H9 (cell line): ENCODE measurements at places on chromosomes 16 and 17.

DNA sequence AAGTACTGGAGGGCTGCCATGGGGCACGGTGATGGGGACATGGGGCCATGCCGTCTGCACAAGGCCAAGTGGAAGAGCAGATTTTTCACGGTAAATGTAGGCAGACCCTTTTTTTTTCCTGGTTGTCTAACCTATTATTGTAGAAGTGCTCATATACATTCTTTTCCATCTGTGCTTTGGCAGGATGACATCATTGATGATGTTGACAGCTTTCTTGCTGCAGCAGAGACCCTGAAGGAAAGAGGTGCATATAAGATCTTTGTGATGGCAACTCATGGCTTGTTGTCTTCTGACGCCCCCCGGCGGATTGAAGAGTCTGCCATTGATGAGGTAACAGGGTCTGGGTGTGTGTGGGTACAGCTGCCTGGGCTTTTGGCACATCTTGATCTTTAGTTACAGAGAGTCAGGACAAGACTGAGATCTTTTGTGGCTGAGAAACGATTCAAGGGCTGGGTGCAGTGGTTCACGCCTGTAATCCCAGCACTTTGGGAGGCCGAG is 23.3 kb upstream of the SLC5A10 start:
- no peak for DNase-seq

DNA sequence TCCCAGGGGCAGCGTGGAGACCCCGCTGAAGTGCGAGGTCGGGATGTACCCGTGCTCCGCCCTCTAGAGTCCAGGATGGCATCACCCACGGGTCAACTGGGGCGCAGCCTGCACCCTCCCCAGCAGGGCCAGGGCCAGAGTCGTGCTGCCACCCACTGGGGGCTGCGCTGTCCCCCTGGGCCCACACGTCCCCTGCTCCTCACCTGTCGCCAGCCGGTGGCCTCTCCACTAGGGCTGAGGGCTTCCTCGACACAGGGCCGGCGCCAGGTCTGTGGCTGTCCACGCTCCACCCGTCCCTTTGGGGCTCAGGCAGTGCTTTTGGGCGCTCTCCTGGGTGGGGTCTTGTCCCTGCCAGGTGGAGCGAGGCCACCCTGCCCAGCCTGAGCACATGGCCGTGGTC is 11.6 kb upstream of the PRR35 start:
- no peak for DNase-seq

DNA sequence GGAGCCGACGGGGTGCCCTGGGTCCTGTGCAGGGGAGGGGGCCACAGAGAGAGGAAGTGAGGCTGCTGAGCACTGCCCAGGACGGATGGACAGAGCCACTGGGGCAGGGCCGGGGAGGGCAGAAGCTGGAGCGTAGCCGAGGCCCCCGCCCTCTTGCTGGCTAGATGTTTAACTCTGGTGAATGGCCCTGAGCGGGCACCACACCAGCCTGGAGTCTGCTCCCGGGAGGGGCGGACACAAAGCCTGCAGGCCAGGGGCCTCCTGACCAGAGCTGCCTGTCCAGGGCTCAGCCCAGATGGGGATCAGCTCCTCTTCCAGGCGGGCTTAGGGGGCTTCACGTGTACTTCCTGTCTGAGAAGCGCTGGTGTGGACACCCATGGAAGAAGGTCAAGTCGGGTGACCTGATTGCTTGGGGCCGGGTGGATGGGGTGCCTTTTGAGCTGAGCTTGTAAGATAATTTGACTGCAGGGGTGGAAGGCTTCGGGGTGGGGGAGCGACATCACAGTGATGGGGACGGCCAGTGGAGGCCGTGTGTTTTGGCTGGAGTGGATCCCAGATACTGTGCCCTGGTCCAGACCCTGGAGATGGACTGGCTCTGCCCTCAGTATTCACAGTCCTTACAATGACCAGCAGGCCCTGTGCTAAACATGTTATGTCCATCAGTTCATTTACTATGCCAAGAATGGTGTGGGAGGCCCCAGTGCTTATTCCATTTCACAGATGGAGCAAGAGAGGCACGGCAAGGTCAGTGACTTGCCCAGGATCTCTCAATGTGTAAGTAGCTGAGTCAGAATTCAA is 33.7 kb upstream of the CIBAR2 start:
- no peak for DNase-seq

- no peak for DNase-seq
Observed at GRCh38 chr17:72788950-72789585, 303.4 kb downstream of the SLC39A11 start.

GRCh38 chr16:85086347-85087291 is 25.7 kb downstream of the CIBAR2 start:
- DNase-seq: peak; percentile 86

- no peak for DNase-seq
Observed at GRCh38 chr16:13959626-13960025, 39.7 kb downstream of the ERCC4 start.

DNA sequence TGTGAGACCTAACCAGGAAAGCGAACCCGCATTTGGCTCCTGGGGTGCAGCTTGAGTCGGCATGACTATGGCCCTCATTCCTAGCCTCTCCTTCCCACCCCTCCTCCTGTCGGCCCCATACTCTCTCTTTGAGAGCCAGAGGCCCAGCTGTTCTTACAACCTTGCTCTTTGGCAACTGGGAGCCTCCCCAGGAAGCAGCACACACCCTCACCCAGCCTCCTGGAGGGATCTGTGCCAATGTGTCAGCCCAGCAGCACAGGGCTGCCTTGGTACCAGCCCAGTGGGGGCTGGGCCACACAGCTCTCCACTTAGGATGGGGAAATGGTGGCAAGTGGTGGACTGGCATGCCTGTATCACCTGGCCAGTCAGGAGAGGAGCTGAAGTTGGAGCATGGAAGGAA is 70.3 kb upstream of the LGALS9 start:
- DNase-seq: no peak
